ENCODE measurements at places on chromosomes 16 and 17.

- peak; percentile 45 for DNase-seq
Observed at GRCh38 chr17:17354560-17355349, 51.6 kb downstream of the NT5M start.

DNA sequence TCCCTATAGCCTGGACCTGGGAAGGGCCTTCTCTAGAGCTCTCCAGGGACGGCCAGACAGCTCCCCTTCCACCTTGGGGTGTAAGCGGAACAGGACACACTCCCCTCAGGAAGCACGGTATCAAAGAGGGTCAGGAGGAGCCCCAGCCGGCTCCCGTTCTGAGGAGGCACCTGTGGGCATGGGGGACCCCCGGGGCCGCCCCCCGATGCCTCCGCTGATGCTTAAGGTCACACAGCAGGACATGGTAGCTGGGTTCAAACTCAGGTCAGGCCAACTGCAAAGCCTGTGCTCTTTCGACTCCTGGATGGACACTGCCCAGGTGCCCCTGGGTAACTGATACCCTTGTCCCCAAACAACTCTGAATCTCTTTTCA is 49.8 kb downstream of the CMIP start:
- DNase-seq = no peak

DNA sequence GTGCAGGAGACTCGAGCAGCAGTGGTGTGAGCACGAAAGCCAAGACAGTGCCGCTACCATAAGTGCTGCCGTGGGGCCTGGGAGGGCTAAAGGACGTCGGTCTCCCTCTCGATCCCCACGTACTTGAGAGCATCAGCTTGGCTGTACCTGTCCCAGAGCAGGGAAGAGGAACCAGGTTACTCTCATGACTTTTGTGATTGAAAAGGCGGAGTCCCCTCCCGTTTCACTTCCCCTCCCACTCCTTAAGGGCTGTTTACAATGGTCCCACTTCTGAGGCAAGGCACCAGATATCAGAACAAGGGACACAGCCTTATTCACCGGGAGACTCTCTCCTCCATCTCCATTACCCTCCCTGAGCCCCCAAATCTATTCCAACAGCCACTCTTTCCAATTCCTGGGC is 20.1 kb downstream of the CNTNAP1 start:
- DNase-seq = peak; percentile 21

- DNase-seq = no peak
Observed at GRCh38 chr16:24070851-24071250, 185.3 kb upstream of the CACNG3 start.
